ENCODE measurements at places on chromosomes 7 and 10. TPM values are rescaled to one million over a fixed set of nuclear protein-coding genes. Genes with fewer than 3 reads are reported as not detected.

DNA sequence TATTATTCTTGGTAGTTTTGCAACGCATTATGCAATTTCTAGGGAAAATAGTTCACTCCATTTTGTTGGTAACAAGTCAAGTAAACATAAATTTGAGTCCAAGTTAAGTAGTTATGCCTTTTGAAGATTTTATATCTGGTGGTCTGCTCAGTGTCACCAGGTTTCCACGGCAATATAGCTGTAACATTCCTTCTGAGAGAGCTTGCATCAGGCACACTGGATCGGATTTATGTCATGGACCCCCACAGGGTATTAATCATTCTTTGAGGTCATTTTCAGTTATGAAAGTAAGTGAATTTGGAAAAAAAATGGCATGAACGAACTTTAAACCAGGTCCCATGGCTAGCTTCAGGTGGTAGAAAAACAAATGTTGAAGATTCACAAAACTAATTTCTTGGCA, 136.3 kb downstream of the POLR1F start:
- H3K27me3 ChIP-seq: no peaks in the 10 kb centered on the region
- H3K27ac ChIP-seq: no peak overlapping the region
- no peaks in the 10 kb centered on the region for H3K4me1 ChIP-seq
- no peaks in the 10 kb centered on the region for H3K36me3 ChIP-seq
- no peak for DNase-seq
- no peak overlapping the region for H3K4me3 ChIP-seq

DNA sequence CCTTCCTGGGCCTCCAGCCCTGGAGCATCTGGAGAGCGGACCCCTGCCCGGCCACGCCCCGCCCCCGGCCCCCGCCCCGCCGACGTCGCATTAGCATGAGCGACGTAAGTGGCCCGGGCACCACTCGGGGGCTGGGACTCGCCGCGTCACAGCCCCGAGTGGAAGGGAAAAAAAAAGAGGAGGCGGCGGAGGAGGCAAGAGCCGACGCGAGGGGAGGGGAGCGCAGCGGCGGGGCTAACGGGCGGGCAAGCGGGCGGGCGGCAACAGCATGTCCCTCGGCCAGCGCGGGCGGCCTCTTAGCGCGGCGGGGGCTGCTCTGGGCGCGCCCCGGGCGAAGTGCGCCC, at the start of gene SLC18A3:
Gene SLC18A3 (plus strand): TSS at position 197 of the 344 bp plus-strand sequence. CDS start 431 bp downstream, outside the sequence.
- H3K36me3 ChIP-seq: no peaks in the 10 kb centered on the region
- H3K27me3 ChIP-seq: peaks cover 12% of the 10 kb centered on the region
- DNase-seq: no peak
- peak within 1 kb of the TSS; percentile 10 for H3K4me3 ChIP-seq

DNA sequence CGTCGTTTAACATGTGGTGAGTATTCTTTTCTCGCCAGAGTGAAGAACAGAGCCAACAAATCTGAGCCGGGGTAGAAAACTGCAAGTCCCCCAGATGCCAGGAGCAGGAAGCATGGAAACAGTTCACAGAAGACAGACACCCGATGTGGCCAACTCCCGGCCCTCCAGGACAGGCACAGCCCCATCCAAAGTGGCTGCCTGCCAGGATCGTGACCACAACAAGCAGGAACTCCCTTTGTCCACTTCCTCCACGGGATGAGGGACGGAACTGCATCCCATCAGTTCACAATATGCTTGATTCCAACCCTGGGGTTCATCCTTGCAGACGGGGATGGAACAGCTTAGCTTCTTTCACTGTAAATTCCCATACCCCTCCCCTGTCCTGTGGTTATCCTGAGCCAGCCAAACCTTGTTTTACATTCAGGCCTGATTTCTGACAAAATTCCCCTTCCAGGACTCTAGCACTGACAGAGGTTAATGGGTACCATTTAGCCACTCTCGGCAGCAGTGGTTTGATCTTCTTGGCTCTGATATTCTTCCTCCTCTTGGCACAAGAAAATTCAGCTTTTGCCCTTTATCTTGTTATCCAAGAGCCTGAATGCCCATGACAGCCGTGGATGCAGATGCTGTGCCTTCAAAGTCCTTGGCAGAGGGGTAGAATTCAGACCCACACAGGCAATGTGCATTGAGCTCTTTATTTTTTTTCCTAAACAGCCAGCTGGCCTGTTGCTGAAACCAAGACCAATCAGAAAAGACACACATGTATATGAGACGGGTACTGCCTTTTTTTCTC, 105.5 kb upstream of the FAM204A start:
- no peaks in the 10 kb centered on the region for H3K4me1 ChIP-seq
- no peaks in the 10 kb centered on the region for H3K36me3 ChIP-seq
- DNase-seq: no peak
- H3K4me3 ChIP-seq: no peak overlapping the region

DNA sequence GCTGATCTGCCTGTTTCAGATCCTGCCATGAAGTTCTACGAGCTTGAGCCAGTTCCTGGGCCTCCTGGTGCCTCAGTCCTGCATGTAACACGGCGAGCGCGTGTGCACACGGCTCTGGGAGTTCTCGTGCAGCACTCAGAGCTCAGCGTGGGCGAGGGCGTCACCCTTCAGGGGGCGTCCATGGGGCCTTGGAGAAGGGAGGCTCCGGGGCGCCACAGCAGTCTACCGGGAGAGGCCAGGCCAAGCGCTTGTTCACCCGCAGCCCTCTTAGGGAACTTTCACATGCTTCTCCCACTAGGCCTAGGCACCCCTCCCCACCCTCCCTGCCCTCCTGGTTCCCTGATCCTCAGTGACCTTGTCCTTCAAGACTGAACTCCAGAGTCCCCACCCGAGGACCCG, 83.1 kb downstream of the BMS1 start:
- no peaks in the 10 kb centered on the region for H3K36me3 ChIP-seq
- no peak overlapping the region for H3K4me3 ChIP-seq

GRCh38 chr10:31774928-31775650, 153.5 kb downstream of the ARHGAP12 start:
- no peaks in the 10 kb centered on the region for H3K4me1 ChIP-seq
- no peak overlapping the region for H3K4me3 ChIP-seq
- H3K27me3 ChIP-seq: no peaks in the 10 kb centered on the region
- DNase-seq: no peak

DNA sequence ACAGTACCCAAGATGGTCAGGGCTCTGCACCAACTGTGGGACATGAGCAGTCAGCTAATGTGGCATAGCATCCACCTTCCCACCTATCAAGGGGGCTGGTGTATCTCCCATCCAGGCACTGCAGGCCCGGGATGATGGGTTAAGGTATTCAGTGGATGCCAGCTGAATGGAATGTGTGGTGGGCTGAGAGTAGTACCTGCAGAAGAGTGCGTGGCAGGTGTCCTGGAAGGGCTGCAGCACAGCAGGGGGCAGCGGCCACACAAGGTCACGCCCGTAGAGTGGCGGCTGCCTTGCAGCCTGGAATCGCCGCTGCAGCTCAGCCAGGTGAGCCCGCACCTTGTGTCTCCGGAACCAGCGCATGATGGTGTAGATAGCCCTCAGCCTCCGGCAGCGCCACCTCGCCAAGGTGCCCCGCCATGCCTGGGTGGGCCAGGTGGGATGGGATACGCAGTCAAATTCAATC, 13.3 kb downstream of the MYO1G start:
- no peak for DNase-seq
- no peaks in the 10 kb centered on the region for H3K27me3 ChIP-seq
- no peak overlapping the region for H3K27ac ChIP-seq

DNA sequence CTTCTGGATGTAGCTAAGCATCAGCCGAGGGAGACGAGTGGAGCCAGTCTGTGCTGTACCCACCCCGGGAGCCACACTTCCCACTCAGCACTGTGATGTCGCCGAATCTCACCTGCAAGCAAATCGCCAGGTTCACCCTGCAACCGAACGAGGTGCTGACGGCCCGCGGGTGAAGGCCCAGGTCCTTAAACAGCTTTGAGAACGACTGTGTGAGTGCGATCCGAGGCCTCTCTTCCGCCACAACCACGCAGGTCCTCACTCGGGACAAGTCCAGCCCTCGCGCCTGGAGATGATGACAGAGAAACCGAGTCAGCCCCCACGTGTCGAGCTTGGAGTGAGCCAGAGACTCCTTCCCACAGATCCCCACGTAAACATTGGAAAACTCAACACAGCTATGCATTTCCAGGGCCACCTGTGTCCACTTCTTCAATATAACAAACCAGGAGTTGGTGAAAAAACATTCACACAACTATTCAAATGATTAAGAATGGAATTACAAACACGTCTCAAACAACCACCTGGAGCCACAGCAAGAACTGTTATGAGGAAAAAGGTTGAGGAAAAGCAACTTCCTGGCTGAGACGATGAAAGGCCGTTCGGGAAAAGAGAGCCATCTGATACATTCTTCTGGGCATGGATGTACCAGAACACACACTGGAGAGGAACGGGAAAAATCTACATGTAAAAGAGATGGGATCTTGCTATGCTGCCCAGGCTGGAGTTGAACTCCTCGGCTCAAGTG, 191.8 kb downstream of the ZMYND11 start:
- H3K4me1 ChIP-seq: peaks cover 4% of the 10 kb centered on the region
- no peak overlapping the region for H3K4me3 ChIP-seq
- no peaks in the 10 kb centered on the region for H3K27me3 ChIP-seq
- H3K36me3 ChIP-seq: peaks cover 13% of the 10 kb centered on the region
- DNase-seq: peak; percentile 76

AGBL3 gene
- 4.9 TPM for total RNA-seq

ATOH7 gene
- not detected for total RNA-seq
